ENCODE measurements at places on chromosomes 7 and 10.

GRCh38 chr7:42283553-42283952, 46.5 kb upstream of the GLI3 start:
- no peaks in the 10 kb centered on the region for H3K27me3 ChIP-seq
- no peak overlapping the region for H3K27ac ChIP-seq

DNA sequence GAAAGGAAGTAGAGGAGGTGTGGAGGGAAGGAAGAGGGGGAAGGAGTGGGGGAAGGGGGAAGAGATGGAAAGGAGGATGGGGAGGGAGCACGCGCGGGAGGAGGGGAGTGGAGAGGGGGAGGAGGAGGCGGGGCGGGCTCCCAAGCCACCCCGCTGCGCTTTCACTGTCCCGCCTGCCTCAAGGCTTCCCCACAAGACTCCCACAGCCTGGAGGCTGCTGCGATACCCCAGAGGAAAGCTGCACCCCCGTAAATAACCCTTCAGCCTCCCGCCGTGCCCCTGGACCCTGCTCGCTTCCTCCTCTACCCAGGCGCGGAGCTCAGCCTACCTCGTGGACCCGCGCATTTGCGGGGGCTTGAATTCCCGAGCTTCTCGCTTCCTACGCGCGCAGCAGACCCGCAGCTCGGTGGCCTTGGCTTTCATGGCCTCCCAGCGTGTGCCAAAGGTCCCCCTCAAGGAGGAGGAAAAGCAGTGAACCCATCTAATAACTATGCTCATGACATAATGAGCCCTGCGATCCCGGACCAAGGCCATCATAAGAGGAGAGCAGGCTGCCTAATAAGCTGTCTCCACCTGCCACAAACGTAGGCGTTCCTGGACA, at the start of gene C10orf67:
Gene C10orf67 (minus strand): TSS at position 557 of the 601 bp plus-strand sequence. CDS start 23 bp downstream, at position 534.
- DNase-seq: no peak
- peaks cover 25% of the 10 kb centered on the region for H3K4me1 ChIP-seq
- peak within 1 kb of the TSS; percentile 71 for H3K27ac ChIP-seq
- peak within 1 kb of the TSS; percentile 38 for H3K4me3 ChIP-seq

- no peaks in the 10 kb centered on the region for H3K27me3 ChIP-seq
- no peak for DNase-seq
- no peak overlapping the region for H3K27ac ChIP-seq
Measured at GRCh38 chr7:42940985-42941847, 9.0 kb downstream of the MRPL32 start.

GRCh38 chr7:121395494-121395960, 581 bp downstream of the FAM3C start:
- H3K4me1 ChIP-seq: peaks cover 7% of the 10 kb centered on the region
- peak overlapping the region; percentile 83 for H3K4me3 ChIP-seq
- H3K27me3 ChIP-seq: no peaks in the 10 kb centered on the region
- peak overlapping the region; percentile 68 for H3K27ac ChIP-seq
- peaks cover 10% of the 10 kb centered on the region for H3K36me3 ChIP-seq

DNA sequence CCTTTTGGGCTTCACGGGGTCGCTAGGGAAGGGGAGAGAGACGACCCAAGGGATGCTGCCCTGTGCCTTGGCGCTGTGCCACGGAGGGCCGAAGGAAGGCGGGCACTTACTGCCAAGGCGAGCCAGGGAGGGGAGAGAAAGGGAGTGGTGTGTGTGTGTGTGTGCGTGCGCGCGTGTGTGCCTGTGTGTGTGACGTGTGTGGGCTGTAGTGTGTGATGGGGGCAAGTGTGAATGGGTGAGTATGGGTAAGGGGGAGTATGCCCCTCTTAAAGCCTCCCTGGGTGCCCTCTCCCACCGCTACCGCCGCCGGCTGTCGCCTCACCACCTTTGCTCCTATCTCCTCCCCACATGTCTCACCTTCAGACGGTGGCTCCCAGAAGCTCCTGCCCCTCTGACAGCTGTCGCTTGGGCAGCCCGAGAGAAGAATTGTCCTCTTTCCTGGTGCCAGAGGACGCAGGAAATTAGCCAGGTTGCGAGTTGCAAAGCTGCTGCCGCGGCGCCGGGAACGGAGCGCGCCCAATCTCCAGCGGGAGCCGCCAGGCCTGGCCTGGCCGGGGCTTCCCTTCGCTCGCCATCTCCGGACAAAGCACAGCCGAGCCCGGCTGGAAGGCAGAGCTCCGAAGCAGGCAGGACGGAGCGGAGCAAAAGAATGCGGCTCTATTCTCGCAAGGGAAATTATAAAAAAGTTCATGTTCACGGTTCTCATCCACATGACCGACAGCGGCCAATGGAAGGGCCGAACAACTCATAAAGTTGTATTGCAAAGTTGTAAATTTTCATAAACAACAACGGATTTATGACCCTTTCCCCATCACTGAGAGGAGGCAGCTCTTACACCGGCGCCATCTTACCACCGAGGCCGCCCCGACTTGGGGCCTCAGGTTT, at the start of gene HOXA3:
Gene HOXA3 (minus strand): TSS at position 653 of the 885 bp plus-strand sequence. CDS start 41,943 bp downstream, outside the sequence.
- no peak for DNase-seq
- no peaks in the 10 kb centered on the region for H3K36me3 ChIP-seq
- H3K4me3 ChIP-seq: peak within 1 kb of the TSS; percentile 83
- H3K4me1 ChIP-seq: peaks cover 66% of the 10 kb centered on the region

DNA sequence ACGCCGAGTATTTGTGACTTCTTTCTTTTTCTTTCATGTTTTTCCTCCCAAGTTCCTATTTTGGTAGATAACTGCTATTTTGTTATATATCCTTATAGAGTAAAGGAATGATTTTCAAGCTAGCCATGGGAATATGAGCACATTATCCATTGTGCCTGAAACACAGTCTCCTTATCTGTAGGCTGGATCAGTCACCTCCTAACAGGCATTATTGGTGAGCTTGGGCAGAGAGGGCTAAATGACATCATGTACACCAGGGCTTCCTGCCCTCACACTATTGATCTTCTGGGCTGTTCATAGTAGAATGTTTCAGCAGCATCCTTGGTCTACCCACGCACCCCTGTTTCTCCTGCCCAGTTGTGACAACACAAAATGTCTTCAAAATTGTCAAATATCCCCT, 88.1 kb upstream of the CTBP2 start:
- no peak for DNase-seq
- H3K4me1 ChIP-seq: no peaks in the 10 kb centered on the region
- H3K27ac ChIP-seq: no peak overlapping the region
- no peak overlapping the region for H3K4me3 ChIP-seq
- peaks cover 7% of the 10 kb centered on the region for H3K27me3 ChIP-seq

GRCh38 chr7:131900785-131901287, 344.4 kb upstream of the PODXL start:
- DNase-seq: no peak
- H3K27me3 ChIP-seq: peaks cover 18% of the 10 kb centered on the region
- no peaks in the 10 kb centered on the region for H3K36me3 ChIP-seq
- H3K27ac ChIP-seq: no peak overlapping the region
- no peak overlapping the region for H3K4me3 ChIP-seq
- H3K4me1 ChIP-seq: peaks cover 25% of the 10 kb centered on the region

Data from keratinocyte (primary cell).